ENCODE measurements at places on chromosomes 12 and 14.

DNA sequence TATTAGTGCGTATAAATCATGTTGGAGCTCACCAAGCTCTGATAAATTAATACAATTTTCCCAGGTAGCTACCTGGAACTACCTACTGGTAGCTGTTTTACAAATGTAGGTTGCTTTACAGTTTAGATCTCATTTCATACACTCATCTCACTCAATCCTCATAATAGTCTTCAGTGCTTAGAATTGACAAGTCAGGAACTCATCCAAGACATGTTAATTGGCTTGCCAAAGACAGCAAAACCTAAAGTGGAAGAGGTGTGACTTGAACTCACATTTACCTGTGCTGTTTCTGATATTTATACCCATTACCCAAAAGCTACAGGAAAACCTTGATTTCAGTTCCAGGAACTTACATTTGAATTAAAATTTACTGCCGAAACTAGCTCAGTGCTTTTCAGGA is 296.7 kb downstream of the DIO2 start:
- no peak for DNase-seq

DNA sequence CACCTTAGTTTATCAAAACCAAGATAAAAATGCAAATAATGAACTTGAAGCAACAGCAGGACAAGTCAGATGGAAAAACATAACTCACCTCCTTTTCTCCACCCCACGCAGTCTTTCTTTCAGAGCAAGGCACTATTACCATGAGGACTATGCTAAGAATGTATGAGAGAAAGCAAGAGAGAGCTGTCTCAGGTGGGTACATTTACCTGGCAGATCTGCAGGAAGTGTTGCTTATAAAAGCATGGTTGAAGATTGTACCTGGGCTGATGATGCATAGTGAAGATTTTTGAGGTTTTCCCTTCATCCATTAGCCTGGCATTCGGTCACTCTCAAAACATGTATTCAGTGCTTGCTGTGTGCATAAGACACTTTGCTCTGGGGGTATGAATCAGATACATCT is 68.8 kb upstream of the IFNG-AS1 start:
- DNase-seq: no peak

GRCh38 chr12:122097927-122098756 is 19.6 kb downstream of the MLXIP start:
- no peak for DNase-seq

DNA sequence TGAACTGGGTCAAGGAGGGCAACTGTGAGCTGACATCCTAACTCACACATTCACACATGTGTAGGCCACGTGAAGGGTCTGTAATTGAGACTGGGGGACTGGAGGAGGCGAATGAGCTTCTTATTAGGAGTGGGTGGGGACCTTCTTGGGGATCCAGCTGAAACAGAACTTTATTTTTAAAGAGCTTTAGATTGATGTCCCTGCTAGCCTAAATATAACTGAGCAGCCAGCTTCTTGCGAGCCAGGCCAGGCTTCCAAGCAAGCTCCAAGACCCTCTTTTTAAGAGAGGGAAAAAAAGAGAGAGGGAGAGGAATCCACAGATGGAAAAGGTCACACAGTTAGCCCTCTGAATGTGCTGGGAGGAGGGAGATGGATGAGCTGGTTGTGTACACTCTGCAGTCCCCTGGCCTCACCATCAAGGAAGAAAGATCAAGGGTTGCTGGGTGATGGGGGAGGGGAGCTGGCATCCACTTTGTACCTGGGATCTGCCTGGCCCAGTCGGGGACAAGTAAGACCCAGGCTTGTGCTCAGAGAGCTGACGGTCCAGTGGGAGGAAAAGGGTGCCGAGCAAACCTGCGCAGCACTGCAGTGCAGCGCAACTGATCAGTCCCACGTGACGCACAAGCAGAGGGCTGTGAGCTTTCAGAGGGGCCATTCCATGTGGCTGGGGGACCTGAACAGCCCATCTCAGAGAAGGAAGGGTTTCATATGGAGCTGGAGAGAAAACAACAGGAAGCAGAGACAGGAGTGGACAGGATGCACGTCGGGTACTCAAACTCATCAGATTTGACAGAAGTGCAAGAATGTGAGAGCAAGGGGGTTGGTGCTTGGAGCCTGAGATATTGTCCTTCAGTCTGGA is 154.5 kb downstream of the ZFP36L1 start:
- no peak for DNase-seq
